ENCODE measurements at places on chromosomes 5 and 9.

DNA sequence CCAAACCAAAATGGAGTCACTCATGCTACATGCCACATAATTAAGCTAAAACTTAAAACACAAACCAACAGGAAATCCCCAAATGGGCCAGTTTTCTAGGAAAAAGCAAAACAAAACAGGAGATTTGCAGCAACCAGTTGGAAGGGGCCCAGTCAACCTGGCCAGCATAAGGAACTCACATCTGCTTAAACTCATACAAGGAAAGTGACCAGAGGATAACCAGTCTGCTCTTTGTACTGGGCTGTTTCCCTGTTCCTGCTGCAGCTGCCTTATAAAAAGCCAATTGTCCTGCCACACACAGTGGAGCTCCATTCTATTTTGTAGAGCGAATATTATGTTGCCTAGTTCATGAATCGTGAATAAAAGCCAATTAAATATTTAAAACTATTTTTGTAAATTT, 29.5 kb upstream of the PTPDC1 start:
- no peak for DNase-seq

DNA sequence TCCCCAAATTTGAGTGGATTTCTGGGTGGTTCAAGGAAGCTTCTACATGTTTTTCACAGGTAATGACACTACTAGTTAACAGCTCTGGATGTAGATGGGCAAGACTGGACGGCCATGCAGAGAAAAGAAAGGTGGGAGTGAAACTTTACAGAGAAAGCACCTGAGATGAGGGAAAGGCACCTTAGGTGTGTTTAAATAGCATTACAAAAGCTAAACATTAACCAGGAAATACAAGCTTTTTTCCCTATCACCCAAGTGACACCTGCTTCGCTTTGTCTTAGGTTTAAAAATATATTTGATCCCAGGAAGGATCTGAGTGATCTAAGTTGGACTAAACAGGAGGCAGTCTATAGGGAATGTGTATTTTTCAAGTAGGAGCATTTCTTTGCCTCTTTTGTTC, 8.3 kb downstream of the C9orf152 start:
- no peak for DNase-seq

- DNase-seq, result no peak
These were observed 5.7 kb downstream of the NIPSNAP3B start for GRCh38 chr9:104769655-104770054.

DNA sequence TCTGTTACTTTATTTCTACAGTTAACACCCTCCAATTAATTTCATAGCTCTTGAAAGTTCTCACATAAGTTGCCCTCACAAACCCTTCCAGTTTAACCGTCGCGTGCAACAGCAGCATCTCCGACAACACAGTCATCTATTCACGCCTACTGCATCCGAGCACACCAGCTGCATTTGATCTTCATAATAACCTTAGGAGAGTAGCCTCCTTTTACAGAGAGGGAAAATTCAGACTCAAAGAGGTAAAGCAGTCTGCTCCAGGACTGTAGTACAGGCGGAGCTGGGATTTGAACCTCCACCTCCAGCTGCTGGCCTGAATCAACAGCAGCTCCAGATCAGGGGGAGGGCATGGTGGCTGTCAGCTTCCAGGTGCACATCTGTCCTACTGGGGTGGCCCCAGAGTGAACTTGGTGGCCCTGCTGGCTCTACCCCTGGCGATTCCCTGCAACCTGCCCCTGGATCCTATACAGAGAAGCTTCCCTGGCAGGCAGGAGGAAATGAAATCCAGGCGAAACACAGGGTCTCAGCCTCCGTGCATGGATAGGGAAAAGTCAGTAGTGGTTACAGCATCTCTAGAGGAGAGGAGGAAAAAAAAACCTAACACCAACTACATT, 71.6 kb upstream of the UNC5A start:
- no peak for DNase-seq

- no peak for DNase-seq
These were observed 95.6 kb downstream of the ARSB start for GRCh38 chr5:78889369-78890140.

DNA sequence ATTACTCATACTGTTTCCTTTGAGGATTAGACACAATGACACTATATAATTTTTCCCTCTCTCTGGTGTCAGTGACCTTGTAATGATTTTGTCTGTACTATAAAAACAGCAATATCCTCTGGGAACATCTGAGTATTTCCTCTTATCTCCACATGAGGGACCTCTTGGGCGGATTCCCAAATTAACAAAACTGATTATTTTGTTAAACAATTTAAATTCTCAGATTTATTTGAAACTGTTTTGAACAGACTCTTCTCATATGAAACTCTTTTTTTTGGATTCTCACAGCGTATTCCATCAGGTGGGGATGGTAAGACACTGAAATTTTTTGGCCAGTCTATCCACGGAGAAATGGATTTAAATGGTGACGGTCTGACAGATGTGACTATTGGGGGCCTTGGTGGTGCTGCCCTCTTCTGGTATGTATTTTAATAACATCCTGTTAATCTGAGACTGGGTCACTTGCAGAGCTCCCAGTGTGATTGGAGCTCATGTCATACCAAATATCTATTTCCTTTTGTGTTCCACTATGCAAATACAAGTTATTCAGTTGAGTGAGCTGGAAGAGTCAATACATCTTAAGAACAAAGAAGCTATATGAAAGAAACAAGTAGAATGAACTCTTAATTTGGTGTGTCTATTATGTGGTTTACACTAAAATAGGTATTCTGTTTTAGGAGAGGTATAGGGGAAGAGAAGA, 73.8 kb upstream of the ITGA2 start:
- DNase-seq, result peak; percentile 41

DNA sequence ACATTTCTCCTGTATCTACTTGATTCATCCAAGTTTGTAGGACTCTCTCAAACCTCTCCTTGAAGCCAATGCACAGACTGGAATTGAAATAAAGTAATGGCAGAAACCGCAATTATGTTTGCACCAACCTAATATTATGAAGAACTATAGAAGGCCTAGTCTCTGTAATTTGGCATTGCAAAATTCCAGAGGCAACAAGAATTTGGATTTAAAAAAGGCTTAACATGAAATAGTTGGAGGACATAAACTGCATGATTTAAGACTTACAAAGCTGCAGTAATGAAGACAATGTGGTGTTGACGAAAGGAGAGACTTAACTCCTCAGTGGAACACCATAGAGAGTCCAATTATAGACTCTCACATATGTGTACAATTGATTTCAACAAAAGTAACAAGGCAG, 117.8 kb upstream of the MINAR2 start:
- no peak for DNase-seq

Measured in activated CD4-positive, alpha-beta T cell treated with anti-CD3 and anti-CD28 coated beads for 24 hours (primary cell).